HCEC 1CT (cell line): ENCODE measurements at places on chromosomes 5 and 9.
A peak's percentile ranks its signal among the peaks of the same experiment; 100 is the strongest.

DNA sequence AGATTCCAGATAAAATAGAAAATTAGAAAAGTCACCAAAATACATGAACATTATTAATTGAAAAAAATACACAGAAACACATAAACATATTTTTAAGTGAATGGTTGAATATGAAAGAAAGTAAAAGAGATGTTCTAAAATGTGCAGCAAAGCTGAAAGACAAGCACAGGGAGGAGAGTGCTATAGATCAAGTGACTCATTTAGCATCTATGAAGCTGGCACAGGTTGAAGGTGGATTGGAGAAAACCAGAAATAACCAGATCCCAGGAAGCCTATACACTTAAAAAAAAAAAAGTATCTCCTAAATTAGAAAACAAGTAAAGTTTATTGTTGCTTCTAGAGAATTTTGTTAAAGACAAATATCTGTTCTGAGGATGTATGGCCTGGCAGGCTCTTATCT is 338.9 kb downstream of the CDH12 start:
- no peak for DNase-seq

GRCh38 chr9:80632041-80632440 is 1057.3 kb downstream of the TLE1 start:
- peak; percentile 2 for DNase-seq

- DNase-seq: no peak
Measured at GRCh38 chr5:36417668-36418067, 116.0 kb upstream of the RANBP3L start.

- no peak for DNase-seq
Measured at GRCh38 chr5:148091991-148092964, 28.5 kb downstream of the SPINK5 start.

DNA sequence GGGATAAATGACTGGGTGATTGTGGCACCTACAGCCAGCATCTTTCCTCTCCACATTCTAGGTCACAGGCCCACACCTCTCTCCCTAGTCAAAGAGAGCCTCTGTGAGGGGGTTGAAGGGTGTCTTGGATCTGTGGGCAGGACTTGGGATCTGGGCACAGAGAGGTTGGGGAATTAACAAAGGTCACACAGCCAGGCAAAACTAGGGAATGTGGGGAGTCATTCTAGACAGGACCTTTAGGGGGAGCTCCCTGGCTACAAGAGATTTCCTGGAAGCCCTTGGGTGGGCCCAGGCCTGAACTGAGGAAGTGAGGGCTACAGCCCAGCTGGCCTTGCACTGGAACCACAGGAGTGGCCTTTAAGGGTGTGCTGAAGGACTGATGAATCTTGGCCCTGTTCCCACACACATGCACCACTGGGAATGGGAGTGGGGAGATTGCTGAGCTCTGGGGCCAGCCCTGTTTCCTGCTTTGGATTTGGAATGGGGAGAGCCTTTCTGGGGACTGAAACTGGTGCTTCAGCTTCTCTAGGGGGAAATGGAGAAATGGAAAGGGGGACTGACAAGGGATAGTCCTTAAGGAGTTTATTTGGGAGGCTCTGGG is 12.4 kb upstream of the CXXC5 start:
- DNase-seq: peak; percentile 97

DNA sequence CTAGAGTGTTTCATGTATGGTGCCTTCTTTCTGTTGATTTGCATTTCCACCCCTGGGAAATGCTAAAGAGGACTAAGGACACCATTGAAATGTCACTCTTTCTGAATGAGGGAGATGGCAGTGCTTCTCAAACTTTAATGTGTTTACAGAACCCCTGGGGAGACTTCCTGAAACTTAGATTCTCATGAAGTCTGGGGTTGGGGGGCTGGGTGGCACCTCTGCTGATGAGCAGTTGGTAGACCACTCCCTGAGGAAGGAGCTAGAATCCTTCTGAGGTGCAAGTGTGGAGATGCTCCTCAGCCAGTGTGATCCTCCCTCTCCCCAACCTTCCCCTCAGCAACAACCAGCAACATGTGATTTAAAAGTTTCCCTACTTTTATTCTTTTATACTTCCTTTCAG is 546.8 kb downstream of the LRRC70 start:
- DNase-seq: no peak

GRCh38 chr5:105158526-105158925 is 1595.9 kb upstream of the NUDT12 start:
- no peak for DNase-seq

DNA sequence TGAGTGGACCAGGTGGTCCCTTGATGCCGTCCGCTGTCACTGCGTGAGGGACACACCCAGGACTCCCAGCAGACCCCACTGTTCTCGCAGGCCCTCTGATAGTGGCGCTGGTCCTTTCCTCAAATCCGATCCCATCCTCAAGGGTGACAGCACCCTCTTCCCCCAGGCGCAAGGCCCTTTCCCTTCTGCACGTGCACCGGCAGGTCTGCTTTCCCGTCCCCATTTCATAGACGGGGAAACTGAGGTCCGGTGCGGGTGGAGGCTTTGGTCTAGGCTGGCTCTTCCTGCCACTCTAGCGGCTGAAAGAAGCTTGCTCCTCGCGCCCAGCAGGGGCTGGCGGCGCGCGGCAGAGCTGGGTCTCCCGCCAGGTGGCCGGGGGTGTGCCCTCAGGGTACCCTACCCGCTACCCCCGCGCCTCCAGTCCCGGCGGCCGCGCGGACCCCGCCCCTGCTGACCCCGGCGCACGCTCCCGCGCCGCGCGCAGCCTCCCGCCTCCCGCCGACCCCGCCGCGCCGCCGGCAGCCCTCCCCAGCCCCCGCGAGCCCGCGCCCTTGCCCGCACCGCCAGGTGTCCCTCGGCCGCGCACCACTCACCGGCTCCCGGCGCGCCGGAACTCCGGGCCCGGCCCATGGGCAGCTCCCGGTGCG is 453 bp downstream of the RASGEF1C start:
- DNase-seq: no peak

- DNase-seq: no peak
Measured at GRCh38 chr5:97525780-97526179, 342.7 kb upstream of the RIOK2 start.

- DNase-seq: no peak
Measured at GRCh38 chr5:11902201-11902619, 2.0 kb downstream of the CTNND2 start.

DNA sequence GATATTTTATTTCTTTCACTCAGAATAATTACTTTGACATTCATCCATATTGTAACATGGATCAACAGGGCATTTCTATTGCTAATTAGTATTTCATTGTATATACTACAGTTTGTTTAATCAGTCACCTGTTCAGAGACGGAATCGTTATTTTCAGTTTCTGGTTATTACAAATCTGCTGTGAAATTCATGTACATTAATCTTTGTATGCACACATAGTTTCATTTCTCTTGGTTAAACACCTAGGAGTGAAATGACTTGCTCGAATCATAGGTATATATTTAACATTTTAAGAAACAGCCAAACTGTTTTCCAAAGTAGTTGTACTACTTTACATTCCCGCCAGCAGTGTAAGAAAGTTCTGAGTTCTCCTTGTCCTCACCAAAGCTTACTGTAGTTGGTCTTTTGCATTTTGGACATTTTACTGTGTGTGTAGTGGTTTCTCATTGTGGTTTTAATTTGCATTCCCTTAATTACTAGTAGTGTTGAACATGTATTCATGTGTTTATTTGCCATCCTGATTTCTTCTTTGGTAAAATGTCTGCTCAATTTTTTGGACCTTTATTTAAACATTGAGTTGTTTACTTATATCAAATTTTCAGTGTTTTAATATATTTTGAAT is 198.2 kb downstream of the SAXO1 start:
- no peak for DNase-seq

- DNase-seq: peak; percentile 61
Measured at GRCh38 chr9:38339087-38339486, 53.4 kb upstream of the ALDH1B1 start.

GRCh38 chr5:175752826-175753535 is 95.1 kb downstream of the HRH2 start:
- DNase-seq: peak; percentile 2

DNA sequence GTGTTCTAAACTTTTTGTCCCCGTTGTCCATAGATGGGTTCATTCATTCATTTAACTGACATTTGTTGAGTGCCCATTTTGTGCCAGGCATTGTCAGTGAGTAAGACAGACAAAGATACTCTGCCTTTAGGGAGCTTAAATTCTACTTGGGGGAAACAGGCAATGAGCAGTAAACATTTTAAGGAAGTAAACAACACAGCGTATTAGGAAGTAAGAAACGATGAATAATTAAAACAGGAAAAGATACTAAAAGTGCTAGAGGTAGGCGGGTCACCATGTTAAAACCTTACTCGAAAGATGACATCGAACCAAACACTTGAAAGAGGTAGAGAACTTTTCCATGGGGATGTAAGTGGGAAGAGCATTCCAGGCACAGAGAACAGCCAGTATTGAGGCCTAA is 5.5 kb upstream of the MAML1 start:
- DNase-seq: no peak

DNA sequence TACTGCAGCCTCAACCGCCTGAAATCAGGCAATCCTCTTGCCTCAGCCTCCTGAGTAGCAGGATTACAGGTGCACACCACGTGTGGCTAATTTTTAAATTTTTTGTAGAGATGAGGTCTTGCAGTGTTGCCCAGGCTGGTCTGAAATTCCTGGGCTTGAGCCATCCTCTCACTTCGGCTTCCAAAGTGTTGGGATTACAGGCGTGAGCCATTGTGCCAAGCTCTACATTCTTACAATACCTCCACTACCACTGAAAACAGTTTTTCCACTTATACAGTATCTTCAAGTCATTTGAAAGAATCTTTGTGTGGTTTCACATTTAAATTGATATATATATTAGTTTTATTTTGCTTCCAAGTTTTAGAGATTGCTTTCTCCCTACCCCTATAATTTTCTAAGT is 42.6 kb downstream of the LARP1 start:
- no peak for DNase-seq

- no peak for DNase-seq
Measured at GRCh38 chr9:7293091-7293490, 506.5 kb downstream of the DMAC1 start.
